ENCODE measurements at places on chromosomes 12 and 14.

- peak; percentile 23 for DNase-seq
These were observed 28.6 kb downstream of the CMKLR1 start for GRCh38 chr12:108310489-108310888.

DNA sequence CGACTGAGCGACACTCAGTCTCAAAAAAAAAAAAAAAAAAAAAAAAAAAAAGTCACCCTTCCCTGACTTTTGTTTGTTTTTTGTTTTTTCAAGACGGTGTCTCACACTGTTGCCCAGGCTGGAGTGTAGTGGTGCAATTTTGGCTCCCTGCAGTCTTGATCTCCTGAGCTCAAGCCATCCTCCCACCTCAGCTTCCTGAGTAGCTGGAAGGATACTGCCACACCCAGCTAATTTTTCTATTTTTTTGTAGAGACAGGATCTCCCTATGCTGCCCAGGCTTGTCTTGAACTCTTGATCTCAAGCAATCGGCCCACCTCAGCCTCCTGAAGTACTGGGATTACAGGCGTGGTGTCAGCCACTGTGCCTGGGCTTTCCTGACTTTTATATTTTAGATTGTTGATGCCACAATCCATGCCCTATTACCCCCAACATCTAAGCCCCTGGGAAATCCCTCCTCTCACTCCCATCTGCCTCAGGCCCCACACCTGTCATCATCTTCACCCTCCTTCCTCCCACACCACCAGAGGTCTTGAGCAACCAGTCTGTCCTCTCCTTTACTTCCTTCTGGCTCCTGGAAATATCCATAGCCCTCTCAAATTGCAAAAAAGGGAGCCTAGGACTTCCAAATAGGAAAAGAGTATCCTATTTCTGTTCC, 7.8 kb downstream of the IKZF4 start:
- no peak for DNase-seq

DNA sequence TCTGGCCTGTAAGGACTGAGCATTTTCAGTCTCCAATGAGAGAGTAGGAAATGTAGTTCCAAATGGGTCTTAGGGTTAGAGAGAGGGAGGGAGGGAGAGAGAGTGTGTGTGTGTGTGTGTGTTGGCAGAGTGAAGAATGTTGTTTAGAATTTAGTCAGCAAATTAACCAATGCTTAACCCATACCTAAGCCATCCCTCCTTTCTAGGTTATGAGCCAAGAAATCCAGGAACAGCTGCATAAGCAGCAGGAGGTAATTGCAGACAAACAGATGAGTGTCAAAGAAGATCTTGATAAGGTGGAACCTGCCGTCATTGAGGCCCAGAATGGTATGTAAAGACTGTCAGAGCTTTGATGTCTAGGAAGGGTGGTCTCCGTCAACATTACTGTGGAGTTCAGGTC, 56.9 kb downstream of the HSP90AA1 start:
- DNase-seq, result peak; percentile 81

GRCh38 chr12:106315523-106315922, 13.0 kb downstream of the TCP11L2 start:
- no peak for DNase-seq

DNA sequence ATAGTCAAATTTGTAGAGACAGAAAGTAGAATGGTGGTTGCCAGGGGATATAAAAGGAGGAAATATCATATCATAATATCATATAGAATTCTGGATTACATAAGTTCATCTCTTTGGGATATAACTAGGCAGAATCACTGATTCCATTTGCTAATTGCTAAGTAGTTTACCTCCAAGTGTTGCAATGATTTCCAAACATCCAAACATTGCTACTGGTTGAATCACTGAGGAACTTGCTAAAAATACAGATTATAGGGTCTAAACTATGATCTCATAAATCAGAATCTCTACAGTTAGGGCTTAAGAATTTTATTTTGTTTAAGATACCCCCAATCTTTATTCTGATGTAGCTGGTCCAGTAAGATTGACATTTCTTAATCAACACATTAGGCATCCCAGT, 16.1 kb upstream of the TAS2R42 start:
- no peak for DNase-seq

DNA sequence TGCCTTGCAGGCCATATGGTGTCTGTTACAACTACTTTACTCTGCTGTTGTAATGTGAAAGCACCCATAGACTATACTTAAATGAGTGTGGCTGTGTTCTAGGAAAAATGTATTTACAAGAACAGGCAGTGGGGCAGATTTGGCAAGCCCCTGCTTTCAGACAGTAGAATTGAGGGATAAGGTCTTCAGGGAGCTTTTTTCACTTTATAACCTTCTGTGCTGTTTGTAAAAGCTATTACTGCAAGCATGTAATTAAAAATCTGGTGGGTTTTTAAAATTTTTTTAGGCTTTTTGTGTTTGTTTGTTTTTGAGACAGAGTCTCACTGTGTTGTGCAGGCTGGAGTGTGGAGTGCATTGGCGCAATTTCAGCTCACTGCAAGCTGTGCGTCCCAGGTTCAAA, 73.9 kb downstream of the VEZT start:
- DNase-seq, result no peak

GRCh38 chr14:51096870-51097269, 2.0 kb upstream of the TRIM9 start:
- DNase-seq, result no peak

GRCh38 chr14:105851716-105852377, 325.5 kb downstream of the TMEM121 start:
- no peak for DNase-seq

DNA sequence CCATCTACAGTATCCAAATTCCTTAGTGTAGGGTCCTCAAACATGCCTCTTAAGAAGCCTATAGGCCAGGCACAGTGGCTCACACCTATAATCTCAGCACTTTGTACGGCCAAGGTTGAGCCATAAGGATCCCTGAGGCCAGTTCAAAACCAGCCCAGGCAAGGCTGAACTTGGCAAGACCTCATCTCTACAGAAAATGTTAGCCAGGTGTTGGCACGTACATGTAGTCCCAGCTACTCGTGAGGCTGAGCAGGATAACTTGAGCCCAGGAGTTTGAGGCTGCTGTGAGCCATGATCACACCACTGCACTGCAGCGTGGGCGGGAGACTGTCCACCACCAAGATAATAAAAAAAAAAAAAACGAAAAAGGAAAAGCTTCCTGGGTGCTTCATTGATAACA, 6.8 kb downstream of the CCDC59 start:
- DNase-seq, result no peak

GRCh38 chr12:116672842-116673516, 64.9 kb downstream of the SPRING1 start:
- DNase-seq, result no peak

DNA sequence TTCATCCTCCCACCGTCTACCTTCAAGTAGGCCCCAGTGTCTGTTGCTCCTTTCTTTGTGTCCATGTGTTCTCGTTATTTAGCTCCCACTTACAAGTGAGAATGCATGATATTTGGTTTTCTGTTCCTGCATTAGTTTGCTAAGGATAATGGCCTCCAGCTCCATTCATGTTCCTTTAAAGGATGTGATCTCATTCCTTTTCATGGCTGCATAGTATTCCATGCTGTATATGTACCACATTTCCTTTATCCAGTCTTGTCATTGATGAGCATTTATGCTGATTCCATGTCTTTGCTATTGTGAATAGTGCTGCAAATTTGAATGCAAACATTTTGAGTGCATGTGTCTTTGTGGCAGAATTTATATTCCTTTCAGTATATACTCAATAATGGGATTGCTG, 259.6 kb upstream of the PELI2 start:
- DNase-seq, result no peak

DNA sequence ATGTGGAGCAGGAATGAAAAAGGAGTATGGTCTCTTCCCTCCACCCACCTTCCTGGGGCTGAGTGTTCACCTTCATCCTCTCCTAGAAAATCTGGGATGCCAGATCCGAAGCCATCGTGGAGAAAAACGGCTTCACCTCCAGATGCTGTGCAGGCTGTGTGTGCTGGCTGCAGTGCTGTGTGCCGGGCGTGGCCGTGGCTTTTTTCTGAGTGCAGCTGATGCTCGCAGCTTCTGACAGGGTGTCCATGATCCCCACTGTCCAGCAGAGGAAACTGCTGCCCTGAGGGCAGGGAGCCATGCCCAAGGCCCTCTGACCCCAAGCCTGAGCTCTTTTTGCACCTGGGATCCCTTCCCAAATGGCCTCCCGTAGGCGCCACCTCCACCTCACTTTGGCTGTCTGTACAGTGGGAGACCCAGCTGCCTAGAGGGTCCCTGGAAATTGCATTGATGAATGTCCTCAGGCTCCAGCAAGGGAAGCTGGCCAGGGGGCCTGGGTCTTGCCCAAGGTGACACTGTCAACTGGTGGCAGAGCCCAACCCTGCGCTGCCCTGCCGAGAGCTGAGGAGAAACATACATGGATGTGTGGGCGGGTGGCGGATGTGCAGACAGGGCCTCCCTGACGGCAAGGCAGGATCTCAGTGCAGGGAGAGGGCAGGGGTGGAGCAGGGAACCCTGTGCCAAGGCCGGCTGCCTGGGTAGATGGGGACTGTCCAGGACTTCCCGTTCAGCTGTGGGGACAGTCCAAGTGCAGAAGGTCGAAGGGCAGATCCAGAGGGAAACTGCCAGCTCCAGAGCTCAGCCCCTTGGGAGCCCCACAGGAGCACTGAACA, 53.3 kb downstream of the BEGAIN start:
- DNase-seq, result no peak

- DNase-seq, result no peak
These were observed 10.3 kb downstream of the GPRC5D start for GRCh38 chr12:12941450-12942350.

DNA sequence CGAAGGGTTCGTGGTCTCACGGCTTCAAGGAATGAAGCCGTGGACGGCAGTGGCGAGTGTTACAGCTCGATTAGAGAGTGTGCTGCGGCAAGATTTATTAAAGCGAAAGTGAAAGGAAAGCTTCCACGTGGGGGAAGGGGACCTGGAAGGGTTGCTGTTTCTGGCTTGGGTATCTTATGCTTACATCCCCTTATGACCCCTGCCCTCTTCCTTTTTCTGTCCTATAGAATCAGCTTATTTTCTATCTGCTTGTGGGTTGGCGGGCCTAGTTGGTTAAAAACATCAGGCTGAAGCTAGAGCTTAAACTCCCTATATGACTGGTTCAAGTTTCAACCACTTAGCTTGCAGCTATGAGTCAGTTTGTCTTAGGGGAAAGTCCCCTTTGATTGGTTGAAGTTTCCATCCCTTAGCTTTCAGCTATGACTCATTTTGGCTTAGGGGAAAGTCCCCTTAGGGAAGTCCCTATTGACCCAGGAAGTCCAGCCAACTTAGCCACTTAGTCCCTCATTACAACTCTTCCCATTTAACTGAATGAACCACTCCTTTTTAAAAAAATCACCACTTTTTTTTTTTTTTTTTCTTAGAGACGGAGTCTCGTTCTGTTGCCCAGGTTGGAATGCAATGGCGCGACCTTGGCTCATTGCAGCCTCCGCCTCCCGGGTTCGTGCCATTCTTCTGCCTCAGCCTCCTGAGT, 1494.7 kb upstream of the TMEM132C start:
- peak; percentile 50 for DNase-seq

DNA sequence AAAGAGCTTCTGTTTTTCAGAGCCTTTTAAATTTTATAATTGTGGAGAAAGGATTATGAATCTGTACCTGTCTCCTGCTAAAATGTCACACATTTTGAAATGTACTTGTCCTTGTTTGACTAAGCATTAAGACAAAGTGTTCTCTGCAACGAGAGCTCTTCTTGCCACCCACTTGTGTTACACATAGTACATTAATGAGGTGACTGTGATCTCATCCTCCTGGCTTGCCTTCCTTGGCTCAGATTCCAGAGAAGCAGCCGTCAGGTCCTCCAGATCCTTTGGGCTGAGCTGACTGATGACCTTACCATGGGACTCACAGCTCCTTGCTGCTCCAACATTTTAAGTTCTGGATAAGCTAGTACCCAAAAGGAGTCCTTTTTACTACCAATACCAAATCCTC, 81.4 kb downstream of the BBS10 start:
- DNase-seq, result peak; percentile 81

GRCh38 chr14:102474934-102475333, 34.6 kb downstream of the ANKRD9 start:
- DNase-seq, result peak; percentile 34

- no peak for DNase-seq
These were observed 19.6 kb downstream of the HIGD1C start for GRCh38 chr12:50971946-50972345.
